Mesenchymal stem cell (in vitro differentiated cells and primary cell): ENCODE measurements at places on chromosomes 12 and 14.

DNA sequence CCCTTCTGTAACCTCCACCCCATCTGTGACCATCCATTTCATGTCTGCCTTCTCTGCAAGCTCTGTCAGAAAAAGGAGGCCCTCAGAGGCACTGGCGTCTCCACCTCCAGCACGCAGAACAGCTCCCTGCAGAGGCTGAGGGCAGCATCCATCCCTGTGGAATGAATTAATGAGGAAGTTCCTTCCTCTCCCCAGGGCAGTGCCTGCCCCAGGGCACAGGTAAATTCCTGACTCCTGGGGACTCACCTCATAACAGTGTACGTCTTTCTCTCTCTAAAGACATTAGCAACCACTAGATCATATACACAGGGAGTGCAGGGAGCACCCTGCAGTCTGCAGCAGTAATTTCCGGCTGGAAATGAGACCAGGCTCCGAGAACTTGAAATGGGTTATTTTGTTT, 155.0 kb upstream of the TMEM132C start:
- DNase-seq: no peak

DNA sequence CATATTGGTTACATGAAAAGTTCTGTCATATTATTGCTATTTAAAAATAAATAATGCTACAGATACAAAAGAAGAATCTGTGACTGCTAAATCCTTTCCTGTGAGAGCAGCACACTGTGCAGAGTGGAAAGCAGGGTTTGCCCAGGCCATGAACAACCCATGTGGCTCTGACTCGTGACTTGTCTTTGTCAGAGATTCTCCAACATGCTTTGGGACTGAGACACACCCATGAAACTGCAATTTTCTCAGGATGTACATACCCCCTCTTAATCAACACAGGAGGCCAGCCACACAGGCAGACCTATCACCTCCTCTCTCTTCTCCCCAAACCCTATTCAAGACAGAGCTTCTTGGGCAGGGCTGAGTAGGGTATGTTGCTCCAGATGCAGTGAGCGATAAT, 96.8 kb upstream of the NTF3 start:
- DNase-seq: no peak

DNA sequence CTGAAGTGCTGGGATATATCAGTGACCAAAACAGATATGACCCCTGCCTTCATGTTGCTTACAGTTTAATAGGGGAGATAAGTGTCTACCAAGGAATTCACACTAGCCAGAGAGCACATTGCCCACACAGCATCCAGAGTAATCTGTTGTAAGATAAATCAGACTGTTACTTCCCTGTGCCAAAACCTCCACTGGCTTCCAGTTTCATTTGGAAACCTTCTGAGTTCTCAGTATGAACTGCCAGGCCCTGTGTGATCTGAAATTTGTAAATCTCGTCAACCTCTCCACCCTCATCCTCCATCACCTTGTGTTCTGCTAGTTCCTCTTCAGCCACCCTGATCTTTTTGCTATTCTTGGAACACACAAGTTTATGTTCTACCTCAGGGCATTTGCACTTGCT, 154.7 kb downstream of the ETV6 start:
- no peak for DNase-seq

GRCh38 chr12:31272607-31273225, 53.2 kb downstream of the SINHCAF start:
- DNase-seq: no peak

DNA sequence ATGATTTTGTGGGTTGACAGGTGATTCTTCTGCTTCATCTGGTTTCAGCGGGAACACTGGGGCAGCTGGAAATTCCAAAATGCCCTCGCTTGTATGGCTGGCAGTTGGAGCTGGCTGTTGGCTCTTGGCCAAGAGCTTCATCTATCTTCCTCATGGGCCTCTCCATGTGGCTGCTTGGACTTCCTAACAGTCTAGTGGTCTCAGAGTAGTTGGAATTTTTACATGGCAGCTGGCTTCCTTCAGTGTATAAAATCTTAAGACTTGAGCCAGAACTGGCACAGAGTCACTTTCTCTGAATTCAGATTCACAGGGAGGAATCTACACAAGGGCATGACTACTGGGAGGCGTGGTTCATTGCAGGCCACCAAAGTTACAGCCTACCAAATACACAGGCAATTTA, 204.9 kb upstream of the RMST start:
- no peak for DNase-seq

GRCh38 chr14:32259368-32260013, 56.4 kb upstream of the RNU6-8 start:
- DNase-seq: peak; percentile 76

DNA sequence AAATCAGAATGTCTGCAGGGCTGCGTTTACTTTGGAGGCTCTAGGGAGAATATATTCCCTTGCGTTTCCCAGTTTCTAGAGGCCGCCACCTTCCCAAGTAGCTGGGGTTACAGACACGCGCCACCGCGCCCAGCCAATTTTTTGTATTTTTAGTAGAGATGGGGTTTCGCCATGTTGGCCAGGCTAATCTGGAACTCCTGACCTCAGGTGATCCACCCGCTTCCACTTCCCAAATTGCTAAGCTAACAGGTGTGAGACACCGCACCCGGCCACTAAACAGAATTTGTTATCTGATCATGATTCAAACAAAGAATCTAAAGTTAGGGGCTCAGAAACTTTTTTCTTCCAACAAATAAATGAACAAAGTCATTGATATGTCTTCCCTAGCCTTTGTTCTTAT, 114.6 kb downstream of the PPHLN1 start:
- DNase-seq: no peak

- DNase-seq: no peak
Observed at GRCh38 chr12:46049665-46050064, 59.3 kb upstream of the SCAF11 start.

DNA sequence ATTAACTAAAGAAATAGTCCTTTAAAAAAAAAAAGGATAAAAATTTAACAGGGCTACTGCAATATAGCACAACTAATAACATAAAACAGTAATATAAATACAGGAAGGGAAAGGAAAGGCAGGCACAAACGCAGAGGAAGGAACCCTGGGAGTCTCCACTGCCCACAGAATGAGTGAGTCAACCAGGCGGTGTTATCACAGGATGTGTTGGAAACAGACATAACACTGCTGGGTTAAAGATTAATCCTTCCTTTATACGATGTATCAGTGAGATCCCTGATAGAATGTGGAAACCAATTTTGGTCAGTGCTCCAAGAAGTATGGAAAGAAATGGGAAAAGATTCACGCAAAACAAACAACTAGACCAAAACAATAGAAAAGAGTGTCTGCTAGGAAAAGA, 47.9 kb downstream of the FGD6 start:
- DNase-seq: peak; percentile 85

DNA sequence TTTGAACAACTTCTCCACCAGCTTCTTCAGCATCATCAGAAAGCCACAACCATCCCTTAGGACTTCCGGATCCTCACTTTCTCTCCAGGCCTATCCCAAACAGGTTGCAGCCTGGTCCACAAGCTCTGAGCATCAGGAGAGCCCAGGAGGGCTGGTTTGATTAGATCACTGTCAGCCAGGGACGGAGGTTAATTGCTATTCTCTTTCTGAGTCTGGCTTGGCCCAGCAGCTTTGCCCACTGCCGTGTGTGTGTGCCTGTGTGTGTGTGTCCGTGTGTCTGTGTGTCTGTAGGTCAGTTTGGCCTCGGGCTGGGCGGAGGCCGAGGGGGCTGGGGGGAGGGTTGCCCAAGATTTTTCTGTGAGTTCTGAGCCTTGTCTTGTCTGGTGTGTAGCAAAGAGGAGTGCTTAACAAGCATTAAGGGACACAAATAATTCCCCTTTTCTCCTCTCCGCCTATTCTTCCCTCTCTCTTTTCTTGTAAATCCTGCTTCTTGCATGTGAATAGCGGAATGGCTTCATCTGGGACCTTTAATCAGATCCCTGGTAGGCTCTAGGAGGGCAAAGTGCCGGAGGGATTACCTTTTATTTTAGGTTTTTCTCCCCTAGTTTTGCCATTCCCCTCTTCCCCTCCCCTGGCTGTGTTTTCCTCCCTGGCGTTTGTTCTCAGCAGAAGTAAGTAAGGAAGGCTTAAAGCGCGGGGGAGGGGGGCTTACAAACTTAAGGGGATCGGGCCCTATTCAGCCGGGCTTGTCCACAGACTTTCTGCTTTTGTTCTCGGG, 138.2 kb upstream of the LHX5 start:
- DNase-seq: no peak

DNA sequence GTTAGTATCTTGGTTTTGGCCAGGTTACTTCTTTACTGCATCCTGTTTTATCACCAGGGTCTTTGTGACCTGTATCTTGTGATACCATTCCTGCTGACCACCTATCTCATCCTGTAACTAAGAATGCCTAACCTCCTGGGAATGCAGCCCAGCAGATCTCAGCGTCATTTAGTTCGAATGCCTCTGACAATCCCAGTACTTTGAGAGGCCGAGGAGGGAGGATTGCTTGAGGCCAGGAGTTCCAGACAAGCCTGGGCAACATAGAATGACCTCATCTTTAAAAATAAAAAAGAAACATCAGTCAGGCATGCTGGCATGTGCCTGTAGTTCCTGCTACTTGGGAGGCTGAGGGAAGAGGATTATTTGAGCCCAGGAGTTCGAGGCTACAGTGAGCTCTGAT, 206.5 kb downstream of the SUDS3 start:
- DNase-seq: no peak

DNA sequence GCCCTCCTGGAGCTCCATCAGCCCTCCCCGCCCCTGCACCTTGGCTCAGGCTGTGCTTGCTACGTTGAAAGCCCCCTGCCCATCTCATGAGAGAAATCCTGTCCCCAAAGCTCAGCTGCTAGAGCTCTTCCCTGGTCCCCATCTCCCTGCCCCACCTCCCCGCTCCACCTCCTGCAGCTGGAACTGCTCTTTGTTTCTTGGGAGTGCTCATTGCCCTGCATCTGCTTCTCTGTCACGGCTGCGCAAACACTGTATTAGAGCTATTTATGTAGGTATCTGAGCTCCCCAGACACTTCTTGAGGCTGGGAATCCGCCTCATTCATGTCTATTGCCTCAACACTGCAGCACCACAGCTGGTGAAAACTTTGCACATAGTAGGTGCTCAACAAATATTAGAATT, 32.8 kb upstream of the PRIMA1 start:
- no peak for DNase-seq

- peak; percentile 80 for DNase-seq
Observed at GRCh38 chr12:45914090-45914489, 76.3 kb downstream of the SCAF11 start.

DNA sequence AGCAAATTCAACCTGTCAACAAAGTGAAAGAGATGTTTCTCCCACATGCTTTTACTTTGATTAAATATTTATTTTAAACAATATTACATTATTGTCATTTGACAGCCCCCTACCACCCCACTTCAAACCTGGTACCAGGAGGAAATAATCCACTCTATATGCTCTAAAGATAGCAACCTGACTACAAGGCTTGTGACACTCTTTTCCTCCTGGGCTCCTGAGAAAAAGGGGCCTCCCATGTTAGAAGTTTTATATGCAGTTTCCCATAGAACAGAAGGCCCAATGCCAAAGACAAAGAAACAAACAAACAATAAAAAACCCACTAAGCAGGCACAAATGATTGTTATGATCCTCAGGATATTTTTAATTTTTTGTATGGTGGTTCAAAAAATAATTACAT, 73.6 kb downstream of the RPS29 start:
- no peak for DNase-seq

DNA sequence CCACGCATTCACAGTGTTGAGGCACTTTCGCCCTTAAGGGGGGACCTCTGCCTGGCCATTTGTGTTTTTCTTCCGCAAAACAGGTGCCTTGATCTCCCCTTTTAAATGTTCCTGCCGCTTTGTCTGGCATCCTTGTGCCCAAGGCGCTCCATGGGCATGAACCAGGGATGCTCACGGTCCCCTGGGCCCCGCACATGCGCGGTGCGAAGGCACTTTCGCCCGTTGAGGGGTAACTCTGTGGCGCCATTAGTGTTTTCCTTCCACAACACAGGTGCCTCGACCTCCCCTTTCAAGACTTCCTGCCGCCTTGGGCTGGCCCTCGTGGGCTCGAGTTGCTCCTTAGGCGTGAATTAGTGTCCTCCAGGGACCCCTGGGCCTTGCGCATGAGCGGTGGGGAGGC, 335.5 kb downstream of the ALG10 start:
- no peak for DNase-seq

GRCh38 chr12:49442915-49443314, 75.7 kb downstream of the SPATS2 start:
- no peak for DNase-seq

DNA sequence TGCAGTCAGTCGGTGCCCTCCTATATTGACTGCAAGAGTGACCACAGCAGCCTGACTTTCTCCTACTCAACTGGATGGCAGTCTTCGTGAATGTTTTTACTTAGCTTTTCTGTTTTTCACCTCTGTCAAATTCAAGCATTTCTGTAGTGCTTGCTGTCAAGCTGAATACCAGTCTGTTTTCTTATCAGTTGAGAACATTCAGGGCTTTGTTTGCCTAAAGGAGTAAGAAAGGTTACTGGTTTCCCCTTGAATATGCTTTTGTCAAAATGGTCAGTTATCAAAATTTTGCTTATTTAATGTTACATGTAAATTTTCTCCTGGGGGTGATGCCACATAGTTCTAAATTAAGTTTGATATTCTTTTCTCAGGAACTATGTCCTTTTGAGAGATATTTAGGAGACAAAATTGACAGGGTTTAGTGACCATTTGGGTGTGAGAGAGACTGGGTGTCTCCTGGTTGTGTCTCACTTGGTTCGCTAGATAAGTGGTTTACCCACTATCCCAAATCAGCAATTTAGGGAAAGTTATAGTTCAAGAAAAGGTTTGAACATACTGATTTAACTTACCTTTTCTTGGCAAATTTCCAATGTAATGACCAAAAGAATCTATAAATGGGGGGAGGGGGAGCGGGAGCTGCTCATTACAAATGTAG, 366.3 kb downstream of the TMTC2 start:
- DNase-seq: no peak

GRCh38 chr14:84532016-84532415, 997.9 kb upstream of the FLRT2 start:
- DNase-seq: no peak

GRCh38 chr12:56688846-56689109, 694 bp upstream of the PTGES3 start:
- no peak for DNase-seq

- DNase-seq: no peak
Observed at GRCh38 chr12:1822699-1823098, 2.3 kb downstream of the LRTM2 start.

DNA sequence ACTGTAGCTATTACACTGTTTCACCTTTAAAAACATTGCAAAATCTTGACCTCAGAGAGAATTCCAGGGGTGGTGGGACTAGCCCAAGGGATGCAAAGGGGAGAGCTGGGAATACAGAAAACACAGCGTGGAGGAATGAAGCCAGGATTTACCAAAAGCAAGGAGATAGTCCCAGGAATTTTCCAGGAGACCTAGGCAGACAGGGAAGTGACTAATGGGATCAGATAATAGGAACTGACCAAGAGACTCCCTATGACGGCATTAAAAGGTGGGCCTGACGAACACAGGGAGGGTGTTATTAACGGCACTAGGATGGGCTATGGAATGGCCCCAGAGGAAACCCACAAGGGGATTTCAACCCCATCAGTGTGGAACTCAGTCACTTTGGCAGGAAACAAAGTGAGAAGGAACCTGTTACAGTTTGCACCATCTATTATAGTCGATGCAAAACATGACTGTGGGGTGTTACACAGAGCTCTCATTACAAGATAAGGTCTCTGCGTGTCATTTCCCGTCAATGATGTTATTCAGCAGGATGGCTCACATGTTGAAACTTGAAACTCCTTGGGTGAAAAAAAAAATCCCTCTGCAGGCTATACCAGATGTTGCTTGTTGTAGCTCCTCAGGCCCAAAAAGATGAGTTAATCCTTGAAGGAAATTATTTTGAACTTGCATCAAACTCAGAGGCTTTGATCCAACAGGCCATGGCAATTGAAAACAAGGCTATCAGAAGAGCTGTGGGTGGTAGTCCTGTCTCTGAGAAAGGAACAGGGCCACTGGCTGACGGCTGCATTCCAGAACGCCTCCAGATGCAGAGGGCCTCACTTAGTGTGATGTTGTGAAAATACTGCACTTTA, 58.7 kb downstream of the DRAM1 start:
- peak; percentile 94 for DNase-seq
